NCI-H146 (cell line): ENCODE measurements at places on chromosomes 2 and 18.

- no peak for DNase-seq
These were observed 1.3 kb downstream of the TMEM17 start for GRCh38 chr2:62504657-62505056.

- no peak for DNase-seq
These were observed 166.3 kb upstream of the NYAP2 start for GRCh38 chr2:225233234-225233633.

DNA sequence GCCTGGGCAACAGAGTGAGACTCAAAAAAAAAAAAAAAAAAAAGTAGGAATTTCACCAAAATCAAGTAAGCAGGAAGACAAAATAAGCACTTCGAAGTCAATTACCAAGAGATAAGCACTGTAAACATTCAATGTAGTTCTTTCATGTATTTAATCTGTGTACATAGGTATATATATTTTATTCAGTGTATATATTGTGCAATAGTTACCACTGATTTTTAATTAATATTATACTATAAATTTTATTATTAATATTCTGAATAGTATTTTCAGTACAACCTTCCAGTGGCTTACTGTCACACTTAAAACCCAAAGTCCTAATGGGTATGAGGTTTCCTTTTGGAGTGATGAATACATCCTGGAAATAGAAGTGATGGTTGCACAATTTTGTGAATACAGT lies 9.1 kb downstream of the APLF start:
- DNase-seq, result no peak

DNA sequence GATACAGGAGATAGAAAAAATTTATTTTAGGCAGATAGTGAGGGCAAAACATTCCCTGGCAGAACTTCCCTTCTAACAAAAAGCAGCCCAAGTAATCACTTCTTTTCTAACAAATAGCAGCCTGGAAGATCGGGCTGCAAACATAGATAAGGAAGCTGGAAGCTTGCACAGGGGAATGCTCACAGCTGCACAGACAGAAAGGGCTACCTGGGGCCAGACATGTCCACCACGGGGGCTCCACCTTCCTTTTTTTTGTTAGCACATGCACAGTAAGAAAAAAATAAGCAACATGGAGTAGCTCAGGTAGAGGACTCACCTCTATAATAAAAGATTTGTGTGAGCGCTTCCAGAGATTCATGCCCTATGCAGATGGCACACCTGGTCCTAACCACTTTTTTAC lies 420.5 kb downstream of the PTH2R start:
- DNase-seq, result no peak

GRCh38 chr2:160362018-160362417 lies 131.6 kb downstream of the RBMS1 start:
- DNase-seq, result no peak
